ENCODE measurements at places on chromosomes 4 and X.

DNA sequence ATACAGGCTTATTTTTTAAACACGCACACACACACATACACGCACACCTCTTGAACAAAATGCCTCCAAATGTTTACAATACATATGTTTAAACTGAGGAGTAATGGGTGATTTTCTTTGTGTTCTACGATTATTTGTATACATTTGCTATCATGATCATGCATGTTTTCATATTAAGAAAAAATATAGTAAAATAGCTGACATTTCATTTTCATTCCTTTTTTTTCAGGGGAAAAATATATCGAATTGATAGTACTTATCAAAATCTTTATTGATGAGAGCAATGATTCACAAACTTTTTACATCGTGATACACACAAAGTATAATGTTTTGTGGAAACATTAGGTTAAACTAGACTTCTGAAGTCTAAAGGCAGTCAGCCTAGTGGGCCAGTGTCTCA lies 618.9 kb downstream of the TECRL start:
- DNase-seq, result no peak

DNA sequence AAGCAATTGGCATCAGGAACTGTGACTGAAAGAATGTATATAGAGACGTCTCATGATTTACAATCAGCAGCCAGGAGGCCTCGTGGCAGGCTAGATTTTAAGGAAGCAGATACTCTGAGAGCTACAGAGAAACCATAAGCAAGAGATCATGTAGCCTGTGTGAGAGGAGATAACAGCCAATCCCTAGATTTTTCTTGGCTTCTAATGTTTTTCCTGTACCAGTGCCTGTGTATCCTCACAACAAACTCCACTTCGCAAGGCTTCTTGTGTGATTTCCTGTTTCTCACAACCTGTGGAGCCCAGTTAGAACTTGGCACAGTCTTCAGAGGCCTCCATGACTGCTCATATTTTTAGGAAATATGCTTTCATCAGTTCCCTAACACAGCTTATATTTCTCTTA lies 147.9 kb downstream of the PTCHD1 start:
- DNase-seq, result no peak

DNA sequence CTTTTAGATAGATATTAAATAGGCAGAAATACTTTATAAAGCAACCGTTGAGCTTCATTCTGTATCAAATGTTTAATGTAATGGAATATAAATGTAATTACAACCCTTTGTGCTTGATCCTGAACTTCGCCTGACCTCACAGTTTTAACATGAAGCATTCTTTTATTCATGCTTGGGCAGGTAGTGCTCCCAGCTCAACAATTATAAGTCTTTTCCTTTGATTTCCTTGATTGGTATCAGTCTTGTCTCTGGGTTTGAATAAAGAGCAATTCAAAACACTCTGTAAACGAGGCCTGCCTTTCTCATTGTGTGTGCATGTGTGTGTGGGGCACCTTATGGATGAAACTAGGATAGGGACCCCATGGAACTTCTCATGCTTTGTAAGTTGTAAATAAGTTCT lies 6.8 kb downstream of the METAP1 start:
- no peak for DNase-seq

- no peak for DNase-seq
These were observed 31.2 kb downstream of the PJA1 start for GRCh38 chrX:69133921-69134542.

DNA sequence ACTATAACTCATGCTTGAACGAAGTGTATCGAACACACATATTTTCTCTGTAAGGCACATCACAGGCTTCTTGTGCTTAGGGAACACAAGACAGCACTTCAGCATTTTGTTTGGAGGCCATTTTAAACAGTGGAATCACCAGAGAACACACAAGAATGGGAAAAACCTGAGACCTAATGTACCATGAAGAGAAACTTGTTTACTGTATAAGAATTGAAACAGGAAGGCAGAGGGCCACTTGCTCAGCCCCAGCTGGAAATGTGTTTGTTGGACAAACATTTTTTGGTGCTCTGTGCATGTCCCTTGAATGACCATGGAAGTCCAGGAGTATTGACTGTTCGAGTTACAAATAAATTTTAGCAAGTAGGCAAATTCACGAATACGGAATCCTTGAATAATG lies 47.5 kb downstream of the RAPGEF2 start:
- no peak for DNase-seq

DNA sequence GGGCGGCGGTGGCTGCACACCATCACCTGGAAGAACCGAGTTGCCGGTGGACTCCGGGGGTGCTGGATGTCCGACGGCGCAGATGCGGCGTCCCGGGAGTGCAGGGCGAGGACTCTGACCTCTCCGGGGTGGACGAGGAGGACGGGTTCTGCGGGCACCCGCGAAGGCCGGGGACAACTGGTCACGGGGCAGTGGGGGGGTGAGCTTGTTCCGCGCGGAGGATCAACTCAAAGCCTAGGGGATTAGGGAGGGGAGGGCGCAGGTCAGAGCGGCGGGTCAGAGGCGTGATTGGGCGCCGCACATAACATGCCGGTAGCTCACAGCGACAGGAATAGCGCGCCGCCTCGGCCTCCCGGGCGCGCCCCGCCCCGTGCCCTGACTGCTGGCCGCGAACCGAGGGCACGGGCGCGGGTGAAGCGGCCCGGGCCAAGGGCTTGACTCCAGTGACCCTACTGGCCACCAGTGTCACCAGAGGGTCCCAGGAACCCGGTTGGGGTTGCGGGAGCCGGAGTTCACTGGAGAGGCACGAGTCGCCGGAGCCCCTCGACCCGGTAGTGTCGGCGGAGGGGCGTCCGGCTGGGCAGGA lies at the start of gene KLHL34:
Gene KLHL34, minus strand, starts transcription at position 179 of the 586 bp plus-strand sequence. CDS start 542 bp downstream, outside the sequence.
- no peak for DNase-seq

- peak; percentile 42 for DNase-seq
These were observed 3.5 kb downstream of the BEND4 start for GRCh38 chr4:42149004-42149403.

GRCh38 chr4:3687538-3687937 lies 78.6 kb upstream of the ADRA2C start:
- DNase-seq, result no peak

GRCh38 chrX:132375941-132376340 lies 112.9 kb downstream of the MBNL3 start:
- no peak for DNase-seq

DNA sequence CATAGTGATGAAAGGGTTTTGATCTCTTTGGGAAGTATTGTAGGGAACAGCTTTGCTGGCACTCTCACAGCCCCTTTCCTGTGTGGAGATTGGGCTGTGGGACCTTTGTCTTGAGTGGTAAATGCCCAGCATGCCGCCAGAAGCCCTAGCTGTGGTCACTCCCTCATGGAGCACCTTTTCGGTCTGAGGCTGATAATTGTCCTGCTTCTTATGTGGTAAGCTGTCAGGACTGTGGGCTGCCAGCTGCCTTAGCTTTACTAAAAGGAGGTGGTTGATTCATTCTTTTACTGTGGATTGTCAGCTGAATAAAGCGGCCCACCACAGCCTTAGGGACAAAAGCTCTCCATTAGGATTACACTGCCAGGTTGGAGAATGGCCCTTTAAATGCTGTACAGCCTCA lies 7.1 kb downstream of the PASD1 start:
- no peak for DNase-seq

DNA sequence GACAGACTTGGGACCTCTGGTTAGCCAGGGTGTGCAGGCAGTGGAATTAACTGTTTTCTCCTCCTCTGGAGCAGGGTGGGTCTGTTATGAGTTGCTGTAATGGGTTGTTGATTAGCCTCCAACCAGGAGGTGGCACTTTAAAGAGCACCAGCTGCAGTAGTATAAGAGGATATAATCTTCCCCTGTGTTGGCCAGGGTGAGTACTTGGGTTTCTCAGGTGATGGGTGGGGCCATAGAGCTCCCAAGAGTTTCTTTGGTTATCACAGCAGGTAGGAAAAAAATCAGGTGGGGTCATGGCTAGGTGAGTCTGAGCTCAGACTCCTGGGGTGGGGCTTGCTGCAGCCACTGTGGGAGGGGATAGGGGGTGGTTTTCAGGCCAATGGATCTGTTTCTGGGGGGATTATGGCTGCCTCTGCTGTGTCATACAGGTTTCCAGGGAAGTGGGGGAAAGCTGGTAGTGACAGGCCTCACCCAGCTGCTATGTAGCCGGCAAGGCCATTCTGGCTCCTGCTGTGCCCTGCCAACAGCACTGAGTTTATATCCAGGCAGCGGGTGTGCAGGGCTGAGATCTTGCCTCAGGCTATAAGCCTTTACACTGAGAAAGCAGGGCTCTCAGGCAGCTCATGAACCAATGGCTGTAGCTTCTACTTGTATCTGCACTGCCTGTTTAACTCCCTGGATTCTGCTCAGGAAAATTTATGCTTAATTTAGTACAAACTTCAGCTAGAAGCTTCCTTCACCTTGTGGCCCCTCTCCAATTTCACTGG lies 70.1 kb downstream of the CCNG2 start:
- no peak for DNase-seq

DNA sequence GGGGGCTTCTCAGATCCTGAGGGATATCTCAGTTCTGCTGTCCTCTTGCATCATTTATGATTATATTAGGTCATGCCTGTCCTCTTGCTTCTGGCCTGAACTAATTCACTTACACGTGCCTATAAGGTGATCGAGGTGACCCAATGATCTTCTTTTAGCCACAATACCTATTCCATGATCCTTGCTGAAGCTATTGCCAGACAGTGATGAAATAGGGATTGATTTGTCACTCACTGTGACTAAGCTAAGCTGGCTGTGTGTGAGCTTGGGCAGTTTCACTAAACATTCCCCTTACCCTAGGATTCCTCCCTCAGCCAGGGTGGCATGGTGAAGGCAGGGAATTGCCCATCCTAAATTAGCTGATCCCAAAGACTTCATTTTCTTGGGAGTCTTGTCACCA lies 19.0 kb downstream of the HADH start:
- no peak for DNase-seq

- no peak for DNase-seq
These were observed 80.7 kb downstream of the PSAPL1 start for GRCh38 chr4:7353846-7354610.

- DNase-seq, result no peak
These were observed at the start of gene CCKAR for GRCh38 chr4:26490111-26490959. Gene CCKAR (minus strand): TSS chr4:26490484. CDS start chr4:26490267, 217 bp downstream.

DNA sequence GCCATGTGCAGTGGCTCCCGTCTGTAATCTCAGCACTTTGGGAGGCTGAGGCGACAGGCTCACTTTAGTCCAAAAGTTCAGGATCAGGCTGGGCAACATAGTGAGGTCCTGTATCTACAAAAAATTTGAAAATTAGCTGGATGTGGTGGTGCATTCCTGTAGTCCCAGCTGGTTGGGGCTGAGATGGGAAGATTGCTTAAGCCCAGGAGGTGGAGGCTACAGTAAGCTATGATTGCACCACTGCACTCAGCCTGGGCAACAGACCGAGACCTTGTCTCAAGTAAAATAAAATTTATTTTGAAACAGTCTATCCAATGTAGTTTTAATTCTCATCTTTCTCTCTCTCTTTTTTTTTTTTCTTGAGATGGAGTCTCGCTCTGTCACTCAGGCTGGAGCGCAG lies 21.1 kb downstream of the RBM10 start:
- DNase-seq, result no peak

GRCh38 chr4:24245491-24245820 lies 338.9 kb downstream of the DHX15 start:
- DNase-seq, result no peak

- DNase-seq, result no peak
These were observed 338.7 kb upstream of the F9 start for GRCh38 chrX:139191746-139192385.

DNA sequence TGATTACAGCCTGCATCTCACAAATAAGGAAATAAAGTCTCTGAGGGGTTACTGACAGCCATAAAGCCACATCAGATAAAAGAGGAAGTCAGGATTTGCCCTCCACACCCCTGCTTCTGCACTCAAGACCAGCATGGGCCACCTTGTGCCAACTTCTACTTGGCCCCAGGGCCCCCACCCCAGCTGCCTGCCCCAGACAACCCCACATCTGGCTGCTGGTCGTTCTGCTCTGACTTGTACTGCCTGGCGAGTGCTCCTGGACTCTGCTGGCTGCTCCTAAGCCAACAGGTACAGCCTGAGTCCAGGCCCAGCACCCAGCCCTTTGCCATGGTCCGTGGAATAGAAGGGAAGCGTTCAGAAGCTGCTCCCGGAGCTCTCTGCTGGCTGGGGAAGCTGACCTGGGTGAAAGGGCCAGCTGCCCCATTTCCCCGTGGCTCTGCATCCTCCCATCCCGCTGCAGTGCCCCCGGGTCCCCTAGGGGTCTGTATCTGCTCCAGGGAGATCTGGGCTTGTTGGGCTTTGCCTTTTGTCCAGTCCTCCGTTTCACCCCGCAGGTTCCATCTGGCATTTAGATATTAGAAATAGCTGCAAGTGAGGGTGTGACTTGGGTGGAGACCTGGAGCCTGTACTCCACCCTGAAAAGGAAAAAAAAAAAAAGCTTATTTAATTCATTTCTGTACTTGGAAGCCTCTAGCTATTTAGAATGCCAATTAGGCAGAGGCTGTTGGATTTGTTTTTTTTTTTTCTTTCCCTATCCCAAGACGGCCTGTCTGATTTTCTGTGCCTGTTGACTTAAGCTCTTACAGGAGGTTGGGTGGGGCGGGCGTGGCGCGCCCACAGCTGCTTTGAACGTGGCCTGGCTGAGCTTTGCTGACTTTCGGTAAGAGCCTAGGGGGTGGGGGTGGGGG lies 194.7 kb downstream of the PTTG2 start:
- no peak for DNase-seq

GRCh38 chr4:22407361-22407760 lies 108.5 kb downstream of the ADGRA3 start:
- no peak for DNase-seq

GRCh38 chrX:101393530-101394305 lies 2.9 kb downstream of the RPL36A start:
- no peak for DNase-seq

DNA sequence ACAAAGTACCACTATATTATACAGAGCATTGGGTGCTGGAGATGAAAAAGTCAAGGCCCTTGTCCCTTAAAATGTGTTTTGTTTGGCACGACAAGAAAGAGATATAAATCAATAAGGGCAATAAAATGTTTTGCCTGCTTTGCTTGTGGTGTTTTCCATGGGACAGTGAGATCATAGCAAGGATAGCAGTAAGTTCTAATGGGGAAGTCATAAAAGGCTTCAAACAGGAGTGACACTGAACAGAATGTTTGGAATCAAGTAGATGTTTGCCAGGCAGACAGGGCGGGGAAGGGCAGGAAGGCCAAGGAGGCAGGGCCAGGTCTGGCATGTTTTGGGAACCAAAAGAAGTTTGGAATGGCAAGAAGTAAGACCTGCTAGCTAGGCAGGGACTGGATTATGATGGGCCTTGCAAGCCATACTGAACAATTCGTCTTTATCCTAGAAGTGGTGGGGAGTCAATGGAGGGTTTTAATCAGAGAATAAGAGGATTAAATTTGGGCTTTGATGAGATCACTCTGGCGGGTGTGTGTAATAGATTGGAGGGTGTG lies 16.4 kb downstream of the FGF2 start:
- DNase-seq, result no peak

DNA sequence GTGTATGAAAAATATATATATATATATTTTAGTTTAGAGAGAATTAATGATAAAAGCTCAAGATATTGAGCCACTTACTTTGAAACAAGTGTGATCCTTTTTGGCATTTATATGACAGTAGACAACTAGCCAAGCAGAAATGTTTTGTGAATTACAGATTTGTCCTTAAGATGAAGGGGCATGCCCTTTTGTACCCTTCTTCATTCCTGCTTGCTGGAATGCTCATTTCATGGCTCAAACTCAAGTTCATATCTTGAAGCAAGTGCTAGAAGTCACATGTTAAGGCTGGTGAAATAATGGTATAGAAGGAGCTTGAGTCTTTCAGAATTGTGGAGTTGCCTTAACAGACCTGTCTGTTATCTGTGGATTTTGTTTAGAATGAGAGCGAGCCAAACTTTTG lies 203.0 kb downstream of the BMPR1B start:
- DNase-seq, result no peak

Measured in GM10248 (cell line).